ENCODE measurements at places on chromosomes 7 and 10.

DNA sequence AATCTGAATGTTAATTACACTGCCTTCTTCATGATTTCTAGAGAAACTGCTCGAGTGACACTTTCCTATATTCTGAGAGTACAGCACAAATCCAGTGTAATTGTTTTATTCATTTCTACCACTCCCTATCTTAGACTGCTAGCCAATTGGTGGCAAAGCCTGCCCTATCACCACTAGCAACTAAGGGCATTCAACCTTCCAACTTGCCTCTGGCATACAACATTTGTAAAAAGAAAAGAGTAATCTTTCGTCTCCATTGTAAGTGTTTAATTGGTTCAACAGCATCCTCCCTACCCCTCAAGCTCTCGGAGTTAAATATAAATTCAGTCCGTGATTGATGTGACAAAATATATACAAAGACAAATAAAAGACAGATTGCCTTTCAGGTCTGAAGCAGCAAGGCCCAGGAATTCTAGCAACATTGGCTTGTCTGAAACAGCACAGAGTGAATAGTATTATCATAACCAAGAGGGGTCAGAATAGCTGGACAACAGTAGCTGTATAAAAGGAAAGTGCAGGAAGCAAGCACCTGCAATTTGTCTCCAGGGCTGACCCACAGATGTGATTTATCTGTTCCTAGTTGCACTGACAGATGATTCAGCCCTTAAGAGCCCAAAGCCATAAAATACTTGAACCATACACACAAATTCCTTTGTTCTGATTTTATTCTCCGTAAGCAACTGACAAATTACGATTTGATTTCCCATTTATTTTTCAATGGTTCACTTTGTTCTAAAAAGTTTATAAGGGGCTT is 47.6 kb upstream of the ANKRD1 start:
- DNase-seq = no peak

DNA sequence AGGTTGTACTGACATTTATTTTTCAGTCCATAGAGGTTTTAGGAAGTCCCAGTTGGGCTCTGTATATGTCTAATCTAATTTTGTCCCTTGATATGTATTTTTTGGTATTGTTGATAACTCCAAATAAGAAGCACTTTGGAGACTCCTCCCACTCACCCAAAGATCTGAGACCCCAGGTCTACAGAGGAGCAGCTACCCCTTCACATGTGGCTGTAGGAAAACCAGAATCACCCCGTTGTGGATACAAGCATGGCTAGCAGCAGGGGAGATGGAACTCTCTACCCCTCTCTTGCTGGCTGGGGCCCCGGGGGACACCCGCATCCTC is 9.4 kb downstream of the HHEX start:
- no peak for DNase-seq

DNA sequence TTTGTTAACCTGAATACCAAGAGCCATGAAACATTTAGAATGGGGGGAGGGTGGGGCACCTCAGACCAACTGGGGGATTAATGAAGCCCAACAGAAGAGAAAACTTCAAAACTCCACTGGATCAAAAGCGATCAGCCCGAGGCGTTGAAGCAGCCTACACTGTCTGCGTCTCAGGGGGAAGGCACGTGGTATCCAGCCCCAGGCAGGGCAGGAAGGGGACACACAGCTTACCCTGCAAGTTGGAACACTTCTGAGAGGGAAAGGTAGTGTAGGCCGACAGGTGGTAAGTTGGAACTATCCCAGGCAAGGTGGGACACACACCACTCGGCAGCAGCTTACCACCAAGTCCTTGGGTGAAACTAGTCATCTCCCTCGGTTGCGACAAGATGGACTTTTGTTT is 102.9 kb downstream of the TAX1BP1 start:
- no peak for DNase-seq

DNA sequence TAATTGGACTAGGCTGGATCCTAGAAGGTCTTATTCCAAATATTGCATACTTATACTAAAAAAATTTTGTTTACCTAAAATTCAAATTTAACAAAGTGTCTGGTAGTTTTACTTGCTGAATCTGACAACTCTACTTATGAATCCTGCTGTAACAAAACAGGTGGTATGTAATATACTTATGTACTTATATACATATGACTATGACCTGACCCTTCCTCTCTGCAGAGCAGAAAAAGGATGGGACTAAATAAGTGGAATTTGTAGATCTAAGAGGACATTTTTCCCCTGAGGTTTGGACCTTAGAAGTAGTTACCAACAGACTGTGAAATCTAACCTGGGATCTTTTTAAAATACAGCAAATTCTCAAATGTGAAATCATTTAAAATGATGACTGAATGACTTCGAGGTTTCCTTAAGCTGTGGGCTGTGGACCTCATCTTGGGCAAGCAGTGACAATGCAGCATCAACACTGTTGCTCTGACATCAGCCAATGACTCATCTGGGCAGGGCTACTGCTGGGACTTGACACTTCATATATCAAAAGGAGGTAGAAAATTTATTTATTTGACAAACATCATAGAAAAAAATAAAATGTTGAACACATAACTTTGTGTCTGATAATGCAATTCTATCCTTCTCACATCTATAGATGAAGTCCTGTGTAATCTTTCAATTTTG is 73.6 kb downstream of the RELN start:
- no peak for DNase-seq

- DNase-seq = no peak
Observed at GRCh38 chr7:117157241-117158209, 165.3 kb downstream of the WNT2 start.

DNA sequence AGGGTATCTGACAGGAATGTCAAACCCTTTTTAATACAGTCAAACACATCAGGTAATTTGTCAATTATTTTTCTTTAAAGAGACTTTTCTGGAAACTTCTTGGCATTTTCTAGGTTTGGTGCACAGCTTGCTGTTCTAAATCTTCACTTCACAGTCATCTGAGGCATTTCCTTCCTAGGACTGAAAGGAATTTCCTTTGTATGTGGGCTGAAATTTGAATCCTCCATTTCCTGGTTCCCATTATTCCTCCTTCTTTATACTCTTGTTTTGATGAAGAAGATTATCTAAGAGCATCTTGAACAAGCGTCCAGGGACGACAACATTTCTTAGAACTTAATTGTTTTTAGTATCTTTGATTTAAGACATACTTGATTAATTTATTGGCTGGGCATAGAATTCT is 24.9 kb downstream of the CALD1 start:
- no peak for DNase-seq

DNA sequence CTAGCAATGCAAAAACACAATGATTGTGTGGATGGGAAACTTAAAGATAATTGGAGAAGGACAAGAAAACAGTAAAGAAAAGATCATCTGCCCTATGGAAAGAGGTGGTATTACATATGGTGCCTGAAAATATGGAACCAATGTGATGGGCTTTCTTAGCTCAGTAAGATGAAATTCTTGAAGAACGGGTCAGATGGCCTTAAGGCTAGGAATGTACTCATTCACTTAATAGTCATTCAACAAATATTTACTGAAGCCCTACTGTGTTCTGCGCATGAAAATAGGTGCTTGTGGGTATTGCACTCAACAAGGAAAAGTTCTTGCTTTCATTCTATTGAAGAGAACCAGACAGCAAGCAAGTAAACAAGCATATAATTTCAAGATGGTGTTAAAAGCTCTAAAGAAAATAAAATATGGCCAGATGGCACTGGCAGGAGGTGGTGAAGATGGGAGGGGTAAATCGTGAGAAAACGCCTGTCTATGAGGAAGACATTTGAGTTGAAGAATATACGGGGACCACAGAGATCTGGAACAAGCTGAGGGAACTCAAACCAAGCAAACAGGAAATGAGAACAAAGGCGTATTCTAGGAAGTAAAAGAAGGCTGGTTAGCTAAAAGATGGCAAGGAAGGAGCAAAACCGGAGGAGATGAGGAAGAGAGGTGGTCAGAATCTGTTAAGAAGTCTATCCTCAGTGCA is 179.7 kb downstream of the ANK3 start:
- DNase-seq = no peak

GRCh38 chr7:91835091-91835825 is 45.2 kb downstream of the MTERF1 start:
- DNase-seq = no peak
